A375 (cell line): ENCODE measurements at places on chromosomes 11 and 22. TPM values are rescaled to one million over a fixed set of nuclear protein-coding genes. Genes with fewer than 3 reads are reported as not detected.

The HORMAD2 gene
- total RNA-seq, result not detected in 2 replicates

The F2 gene
- not detected in 2 replicates for total RNA-seq

The MPZL3 gene
- total RNA-seq, result not detected in 2 replicates

The MTA2 gene
- total RNA-seq, result 153 and 165 TPM in 2 replicates

The LINC01488 gene
- total RNA-seq, result not detected in 2 replicates

The MIOX gene
- total RNA-seq, result 0.34 TPM in 1 of 2 replicates, not detected in the other

The RIBC2 gene
- total RNA-seq, result not detected in 2 replicates

The RFPL1 gene
- total RNA-seq, result not detected in 2 replicates

The PMM1 gene
- 13.2 and 16.8 TPM in 2 replicates for total RNA-seq

The NXPE2 gene
- not detected in 2 replicates for total RNA-seq

The ANGPTL5 gene
- not detected in 2 replicates for total RNA-seq

The PAMR1 gene
- total RNA-seq, result not detected in 2 replicates

The KIAA1671 gene
- total RNA-seq, result 8.1 and 8.4 TPM in 2 replicates
